ENCODE measurements at places on chromosomes 2 and 18.

DNA sequence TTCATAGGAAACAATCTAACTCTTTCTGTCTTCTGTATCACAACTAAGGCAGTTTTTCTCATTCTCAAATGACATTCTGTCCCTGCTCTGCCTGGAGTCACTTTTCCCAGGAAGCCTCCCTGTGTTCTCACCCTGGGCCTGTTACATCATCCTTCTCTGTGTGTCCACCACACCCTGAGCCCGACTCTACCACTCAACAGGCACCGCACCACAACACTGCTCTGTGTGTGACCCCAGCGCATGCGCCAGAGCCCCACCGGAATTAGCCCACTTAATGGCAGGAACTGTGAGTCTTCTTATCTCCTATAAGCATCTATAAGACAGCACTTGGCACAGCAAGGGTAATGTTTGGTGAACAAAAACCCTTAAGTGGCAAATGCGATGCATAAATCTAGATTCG is 32.3 kb downstream of the TGFBRAP1 start:
- no peak for DNase-seq

DNA sequence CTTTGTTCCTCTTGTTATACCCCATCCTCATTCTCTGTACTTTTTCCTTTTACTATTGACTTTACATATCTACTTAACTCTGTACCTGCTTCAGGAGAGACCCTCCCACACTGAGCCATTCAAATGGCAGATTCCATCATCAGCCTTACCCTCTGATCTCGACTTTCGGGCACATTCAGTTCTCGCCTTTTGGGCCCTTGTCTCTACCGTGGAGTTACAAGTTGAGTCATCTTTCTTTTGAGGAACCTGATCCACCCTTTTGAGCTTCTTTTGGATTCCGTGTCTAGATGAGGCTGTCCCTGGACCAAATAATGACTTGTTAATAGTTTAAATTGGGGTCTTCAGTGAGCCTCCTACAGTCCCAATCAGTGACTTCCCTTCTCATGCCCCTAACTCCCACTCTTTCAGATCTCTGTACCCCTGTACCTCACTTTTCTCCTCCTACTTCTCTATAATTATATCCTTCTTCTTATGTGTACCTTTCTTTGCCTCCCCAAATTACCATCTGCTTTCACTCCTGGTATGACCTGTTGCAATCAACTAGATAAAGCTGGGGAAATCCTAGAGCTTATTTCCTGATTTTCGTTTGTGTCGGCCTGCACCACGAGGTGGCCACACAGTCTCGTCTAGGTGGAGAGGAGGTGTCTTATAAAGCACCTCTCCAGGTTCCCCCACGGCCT is 17.2 kb downstream of the SP110 start:
- DNase-seq = no peak

DNA sequence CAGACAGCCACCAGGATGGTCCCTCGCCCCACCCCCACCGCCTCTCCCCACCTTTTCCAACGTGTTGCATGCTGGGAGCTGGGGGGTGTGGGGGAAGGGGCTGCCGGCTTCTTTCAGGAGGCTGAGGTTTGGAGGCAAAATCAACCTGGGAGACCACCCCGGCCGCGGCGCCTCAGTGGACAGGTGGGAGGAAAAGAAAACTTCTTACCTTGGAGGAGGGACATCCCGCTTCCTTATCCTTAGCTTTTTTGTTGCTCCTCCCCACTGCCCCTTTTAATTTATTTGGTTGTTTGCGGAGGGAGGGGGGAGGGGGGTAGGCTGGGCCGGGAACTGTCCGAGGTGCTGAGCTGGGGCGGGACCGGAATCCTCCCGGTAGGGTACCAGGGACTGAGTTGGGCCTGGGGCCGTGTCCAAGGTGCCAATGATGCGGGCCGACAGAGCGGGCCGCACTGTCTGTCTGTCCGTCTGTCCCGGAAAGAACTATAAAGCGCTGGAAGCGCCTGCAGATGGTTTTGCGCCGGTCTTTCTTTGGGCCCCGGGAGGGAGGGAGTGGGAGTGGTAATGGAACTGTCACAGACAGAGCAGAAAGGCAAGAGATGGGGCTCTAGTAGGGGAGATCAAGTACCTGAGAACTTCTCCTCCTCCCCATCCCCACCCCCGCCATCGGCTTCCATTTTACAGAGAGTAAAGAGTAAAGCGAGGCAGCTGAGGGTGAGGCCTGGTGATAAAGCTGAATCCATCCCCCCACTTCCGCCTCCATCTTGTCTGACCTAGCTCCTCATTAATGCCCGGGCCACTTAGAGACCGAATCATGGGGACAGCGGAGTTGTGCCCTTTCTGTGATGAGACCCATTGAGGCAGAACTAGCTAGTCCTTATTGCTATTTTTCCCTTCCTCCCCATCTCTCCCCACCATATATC is 2.4 kb downstream of the CDK5R2 start:
- DNase-seq = no peak

- no peak for DNase-seq
These were observed 69.9 kb downstream of the MARCO start for GRCh38 chr2:119011910-119012209.

DNA sequence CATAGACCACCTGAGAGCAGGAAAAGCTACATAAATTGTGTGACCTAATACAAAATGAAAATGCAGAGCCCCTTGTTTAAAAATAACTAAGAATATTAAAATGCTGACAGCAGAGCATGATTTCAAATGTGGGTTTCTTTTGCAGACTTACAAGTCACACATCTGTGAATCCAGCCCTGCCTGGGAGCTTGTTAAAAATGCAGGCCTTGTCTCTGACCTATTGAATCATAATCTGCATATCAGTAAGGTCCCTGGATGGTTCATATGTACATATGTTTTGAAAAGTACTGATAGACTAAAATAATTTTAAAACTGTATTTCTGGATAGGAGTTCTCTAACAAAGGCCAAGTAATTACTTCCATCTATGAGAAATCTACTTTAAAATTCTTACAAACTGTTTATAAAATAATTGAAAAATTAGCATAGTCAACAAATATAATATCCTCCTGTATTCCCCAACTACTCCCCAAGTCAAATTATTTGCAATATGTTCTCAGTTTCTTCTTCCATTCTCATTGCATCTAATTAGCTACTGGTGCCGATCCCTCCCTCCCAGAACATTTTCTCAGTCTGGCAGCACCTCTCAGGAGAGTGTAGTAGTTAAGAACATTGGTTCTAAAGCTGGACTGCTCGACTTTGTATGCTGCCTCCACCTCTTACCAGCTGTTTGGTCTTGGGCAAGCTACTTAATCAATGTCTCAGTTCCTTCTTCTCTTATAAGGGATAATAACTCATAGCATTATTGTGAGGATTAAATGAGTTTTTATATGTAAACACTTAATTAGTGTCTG is 1040.4 kb upstream of the CDH2 start:
- DNase-seq = no peak

DNA sequence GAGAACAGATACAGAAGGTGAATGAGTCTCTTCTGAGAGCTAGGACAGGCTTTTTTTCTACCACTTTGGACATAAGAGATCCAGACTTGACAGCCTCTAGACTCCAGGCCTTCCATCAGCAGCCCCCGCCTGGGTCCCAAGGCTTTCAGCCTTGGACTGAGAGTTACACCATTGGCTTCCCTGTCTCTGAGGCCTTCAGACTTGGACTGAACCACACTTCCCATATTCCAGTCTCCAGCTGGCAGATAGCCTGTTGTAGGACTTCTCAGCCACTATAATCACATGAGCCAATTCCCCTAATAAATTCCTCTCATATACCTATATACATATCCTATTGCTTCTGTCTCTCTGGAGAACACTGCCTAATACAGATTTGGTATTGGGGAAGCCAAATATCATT is 128.2 kb downstream of the MCFD2 start:
- no peak for DNase-seq

DNA sequence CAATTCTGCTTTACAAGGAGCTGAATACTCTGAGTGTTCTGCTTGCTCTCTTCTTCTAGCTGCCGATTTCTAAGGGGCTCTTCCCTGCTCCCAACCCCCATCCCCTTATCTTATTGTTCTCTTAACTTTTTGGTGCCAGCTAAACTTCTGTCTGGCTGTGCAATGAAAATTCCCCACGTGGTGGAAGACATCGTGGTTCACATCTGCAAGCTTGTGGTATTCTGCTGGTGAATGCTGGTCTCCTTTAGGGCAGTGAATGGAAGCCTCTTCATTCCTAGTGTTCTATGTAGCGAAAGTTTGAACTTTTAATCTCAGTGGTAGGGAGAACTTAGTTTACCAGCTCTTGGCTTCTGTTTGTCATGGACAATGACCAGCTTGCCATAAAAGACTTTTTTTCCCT is 406.0 kb upstream of the ZEB2 start:
- no peak for DNase-seq

- peak; percentile 46 for DNase-seq
These were observed 1.8 kb downstream of the KIF5C start for GRCh38 chr2:148876595-148877402.

GRCh38 chr18:76658627-76659026 is 163.6 kb upstream of the ZNF516 start:
- no peak for DNase-seq

- no peak for DNase-seq
These were observed 299.1 kb downstream of the PAX3 start for GRCh38 chr2:221999717-222000116.

GRCh38 chr2:128726911-128727310 is 408.2 kb upstream of the HS6ST1 start:
- DNase-seq = no peak

GRCh38 chr18:63975628-63976027 is 5.7 kb downstream of the SERPINB8 start:
- DNase-seq = no peak

DNA sequence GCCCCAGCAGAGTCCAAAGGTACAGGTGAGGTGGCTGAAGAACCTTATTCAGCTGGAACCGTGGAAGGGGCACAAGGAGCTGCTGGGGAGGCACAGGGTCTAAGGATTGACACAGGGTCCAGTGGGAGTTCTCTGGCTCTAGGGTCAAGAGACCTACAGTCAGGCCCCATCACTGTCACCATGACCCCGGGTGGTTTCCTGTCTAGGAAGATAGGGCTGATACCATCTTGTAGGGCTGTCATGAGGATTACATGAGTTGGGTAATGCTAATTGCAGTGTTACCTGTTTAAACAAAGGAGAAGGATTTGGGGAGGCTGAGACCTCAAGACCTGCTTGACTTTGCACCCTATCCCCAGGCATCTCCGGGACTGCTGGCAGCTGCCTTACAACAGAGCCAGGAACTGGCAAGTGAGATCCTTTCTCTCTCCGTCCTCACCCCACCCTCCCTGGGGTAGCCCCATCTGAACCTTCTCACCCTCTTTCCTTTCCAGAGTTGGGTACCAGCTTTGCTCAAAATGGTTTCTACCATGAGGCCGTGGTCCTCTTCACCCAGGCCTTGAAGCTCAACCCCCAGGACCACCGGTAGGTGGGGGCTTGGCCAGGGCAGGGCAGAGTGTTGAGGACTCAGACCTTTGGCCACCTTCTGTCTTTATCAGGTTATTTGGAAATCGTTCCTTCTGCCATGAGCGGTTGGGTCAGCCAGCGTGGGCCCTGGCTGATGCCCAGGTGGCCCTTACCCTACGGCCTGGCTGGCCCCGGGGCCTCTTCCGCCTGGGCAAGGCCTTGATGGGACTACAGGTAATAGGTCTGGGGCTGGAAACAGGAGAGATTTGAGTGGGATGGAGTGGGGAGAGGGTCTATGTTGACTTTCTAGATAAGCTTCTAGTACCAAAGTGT is 7.5 kb downstream of the LBX2 start:
- DNase-seq = peak; percentile 28

DNA sequence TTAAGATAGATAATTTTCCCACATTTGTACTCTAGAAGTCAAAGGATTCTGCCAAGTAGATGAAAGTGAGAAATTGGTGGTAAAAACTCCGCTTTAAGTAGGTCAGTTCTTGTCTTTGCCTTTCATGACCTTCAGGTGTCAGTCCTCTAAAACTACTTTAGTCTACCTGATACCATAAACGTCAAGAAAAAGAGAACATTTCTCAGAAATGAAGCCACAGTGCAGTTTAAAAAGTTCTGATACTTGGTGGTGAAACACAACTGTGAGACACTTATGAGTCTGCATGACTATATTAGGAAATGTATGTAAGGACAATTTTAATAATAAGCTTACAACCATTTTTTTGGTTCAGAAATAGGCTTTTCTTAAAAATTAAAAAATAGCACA is 583.3 kb downstream of the SATB2 start:
- DNase-seq = no peak

- DNase-seq = no peak
These were observed 84.9 kb downstream of the ST6GAL2 start for GRCh38 chr2:106800976-106801655.

- no peak for DNase-seq
These were observed 72.7 kb downstream of the ANKRD12 start for GRCh38 chr18:9209279-9209678.

DNA sequence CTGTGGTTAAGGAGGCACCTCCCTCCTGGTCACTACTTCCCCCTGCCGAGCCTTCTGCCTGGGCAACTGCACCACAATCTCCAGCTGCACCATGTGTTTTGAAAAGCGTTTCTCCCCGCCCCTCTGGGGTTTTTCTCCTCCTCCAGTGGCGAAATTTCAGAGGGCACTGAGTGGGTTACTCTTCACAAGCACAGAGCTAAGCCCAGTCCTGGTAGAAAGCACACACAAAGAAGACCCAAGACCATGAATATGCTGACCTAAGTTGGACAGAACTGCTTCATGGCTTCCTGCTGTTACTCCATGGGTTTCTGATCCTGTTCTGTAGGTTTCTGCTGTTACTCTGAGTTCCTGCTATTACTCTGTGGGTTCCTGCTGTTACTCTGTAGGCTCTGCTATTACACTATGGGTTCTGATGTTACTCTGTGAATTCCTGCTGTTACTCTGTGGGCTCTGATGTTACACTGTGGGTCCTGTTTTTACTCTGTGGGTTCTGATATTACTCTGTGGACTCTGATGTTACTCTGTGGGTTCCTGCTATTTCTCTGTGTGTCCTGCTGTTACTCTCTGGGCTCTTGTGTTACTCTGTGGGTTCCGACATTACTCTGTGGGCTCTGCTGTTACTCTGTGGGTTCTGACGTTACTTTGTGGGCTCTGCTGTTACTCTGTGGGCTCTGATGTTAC is 216.6 kb downstream of the RTP5 start:
- DNase-seq = peak; percentile 72

DNA sequence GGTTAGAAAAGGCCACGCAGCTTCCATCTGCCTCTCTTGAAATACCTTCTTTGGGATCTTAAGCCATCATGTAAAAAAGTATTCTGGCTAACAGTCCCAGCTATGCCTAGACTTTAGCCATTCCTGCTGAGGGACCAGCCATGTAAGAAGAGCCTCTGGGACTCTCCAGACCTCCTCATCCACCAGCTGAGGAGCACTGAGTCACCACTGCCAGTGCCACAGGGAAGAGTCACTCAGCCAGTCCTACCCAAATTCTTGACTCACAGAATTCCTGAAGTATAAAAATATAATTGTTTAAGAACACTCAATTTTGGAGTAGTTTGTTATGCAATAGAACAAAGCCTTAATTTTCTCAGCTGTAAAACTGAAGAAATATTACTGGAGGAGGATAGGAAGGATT is 436.7 kb downstream of the ZEB2 start:
- no peak for DNase-seq

DNA sequence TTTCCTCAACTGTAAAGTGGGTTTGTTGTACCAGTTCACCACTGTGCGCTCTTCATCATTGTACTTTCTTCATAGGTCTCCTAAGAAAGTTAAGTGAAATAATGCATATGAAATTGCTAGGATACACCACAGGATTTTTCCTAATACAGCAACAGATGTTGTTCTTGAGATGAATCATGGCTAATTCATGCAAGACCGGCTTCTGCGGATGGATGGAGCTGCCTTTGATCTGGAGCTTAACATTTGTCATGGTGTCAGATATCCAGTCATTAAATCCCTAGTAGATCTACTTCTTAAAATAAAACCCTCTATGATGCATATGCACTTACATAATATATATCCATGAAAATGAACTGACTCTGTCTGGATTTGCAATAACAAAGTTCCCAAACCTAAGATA is 114.1 kb downstream of the COL6A3 start:
- DNase-seq = no peak
